ENCODE measurements at places on chromosomes 7 and 10. TPM values are rescaled to one million over a fixed set of nuclear protein-coding genes. Genes with fewer than 3 reads are reported as not detected.

Gene PKD2L1
- not detected for total RNA-seq

Gene CACNB2
- total RNA-seq, result 0.13 TPM

Gene AP4M1
- total RNA-seq, result 7.2 TPM

Gene GRM3
- total RNA-seq, result not detected

Gene GPR37
- total RNA-seq, result 0.29 TPM

Gene ABCB1
- total RNA-seq, result 0.56 TPM

Gene CCL24
- total RNA-seq, result not detected

Gene USP6NL
- total RNA-seq, result 5.9 TPM

Gene SRRM3
- 0.56 TPM for total RNA-seq

Gene CNNM2
- 2.1 TPM for total RNA-seq

Gene SPDYE2B
- total RNA-seq, result not detected

Gene FAM25G
- not detected for total RNA-seq

Gene GJC3
- not detected for total RNA-seq

Gene UBE3C
- total RNA-seq, result 123 TPM

Gene NPSR1
- total RNA-seq, result not detected

Gene TCTN3
- 6.3 TPM for total RNA-seq

Gene CALML5
- not detected for total RNA-seq

Gene SPOCK2
- 5.3 TPM for total RNA-seq

Gene SPDYE6
- total RNA-seq, result not detected

Gene ASB4
- 1.4 TPM for total RNA-seq

Gene TAF6
- 58.8 TPM for total RNA-seq

Gene ZNF239
- total RNA-seq, result 2.0 TPM

Gene CBLL1
- 43.7 TPM for total RNA-seq

Measured in gastrocnemius medialis (tissue), 4 donors.